ENCODE measurements at places on chromosomes 1 and 21.
A peak's percentile ranks its signal among the peaks of the same experiment; 100 is the strongest.

- DNase-seq, result no peak
Observed at GRCh38 chr1:197062692-197063091, 4.4 kb downstream of the F13B start.

GRCh38 chr1:209493559-209493958, 90.0 kb upstream of the CAMK1G start:
- no peak for DNase-seq

- no peak for DNase-seq
Observed at GRCh38 chr1:159970932-159971342, 16.9 kb upstream of the SLAMF9 start.

DNA sequence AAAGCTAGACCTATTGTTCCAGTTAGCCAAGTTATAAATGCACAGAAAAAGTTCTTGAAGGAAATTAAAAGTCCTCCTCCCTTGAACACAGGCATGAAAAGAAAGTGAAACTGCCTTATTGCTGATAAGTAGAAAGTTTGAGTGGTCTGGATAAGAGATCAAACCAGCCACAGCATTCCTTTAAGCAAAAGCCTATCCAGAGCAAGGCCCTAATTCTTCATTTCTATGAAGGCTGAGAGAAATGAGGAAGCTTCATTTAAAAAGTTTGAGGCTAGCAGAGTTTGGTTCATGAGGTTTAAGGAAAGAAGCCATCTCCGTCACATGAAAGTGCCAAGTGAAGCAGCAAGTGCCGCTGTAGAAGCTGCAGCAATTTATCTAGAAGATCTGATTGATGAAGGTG, 2.7 kb upstream of the SSX2IP start:
- DNase-seq, result no peak

GRCh38 chr1:195872376-195872775, 735.9 kb downstream of the KCNT2 start:
- no peak for DNase-seq

- DNase-seq, result no peak
Observed at GRCh38 chr1:193553564-193553963, 367.2 kb upstream of the B3GALT2 start.

DNA sequence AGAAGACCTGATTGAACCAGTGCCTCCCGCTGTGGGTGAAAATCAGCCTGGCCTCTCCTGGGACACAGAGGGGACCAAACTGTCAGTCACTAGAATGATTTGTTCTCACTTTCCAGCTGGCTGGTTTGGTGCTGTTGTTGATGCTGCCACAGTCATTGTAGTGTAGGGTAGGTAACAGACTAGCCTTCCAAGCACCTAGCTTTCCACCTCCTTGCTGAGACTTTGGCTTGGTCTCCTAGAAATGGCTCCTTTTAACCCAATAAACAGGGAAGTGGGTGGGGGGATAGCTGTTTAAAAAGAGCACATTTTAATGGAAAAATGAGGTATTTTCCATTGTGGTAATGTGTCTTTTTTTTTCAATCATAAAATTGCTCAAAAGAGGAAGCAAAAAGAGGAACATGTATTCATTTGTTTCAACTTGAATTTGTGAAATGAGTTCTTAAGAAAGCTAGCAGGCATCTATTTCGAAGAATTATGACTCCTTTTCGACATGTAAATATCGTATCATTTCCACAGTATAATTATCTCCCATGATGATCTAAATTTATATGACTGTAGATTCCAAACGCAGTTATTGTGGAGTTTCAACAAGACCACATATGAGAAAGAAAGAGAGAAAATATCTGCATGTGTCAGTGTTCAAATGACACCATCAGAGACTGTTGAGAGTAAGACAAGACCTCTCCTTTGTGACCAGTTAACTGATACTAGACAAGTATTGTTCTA, 190.1 kb downstream of the HLX start:
- DNase-seq, result no peak

GRCh38 chr1:154975409-154976059, 1.1 kb downstream of the CKS1B start:
- DNase-seq, result peak; percentile 34

DNA sequence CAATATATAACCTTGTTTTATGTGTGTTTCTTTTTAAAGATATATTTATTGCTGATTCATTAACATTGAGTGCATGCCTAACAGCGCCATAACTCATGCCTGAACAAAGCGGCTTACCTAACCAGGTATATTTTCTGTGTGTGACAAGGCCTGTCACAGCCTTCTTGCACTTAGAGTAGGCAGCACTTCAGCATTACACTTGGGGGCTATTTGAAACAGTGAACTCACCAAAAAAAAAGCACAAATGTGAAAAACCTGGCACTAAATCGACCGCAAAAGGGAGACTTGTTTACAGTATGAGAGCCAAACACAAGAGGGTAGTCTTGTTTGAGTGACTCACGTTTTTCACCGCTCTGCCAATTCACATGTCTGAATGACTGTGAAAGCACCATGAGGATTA, 111.7 kb downstream of the DISP1 start:
- DNase-seq, result peak; percentile 44

DNA sequence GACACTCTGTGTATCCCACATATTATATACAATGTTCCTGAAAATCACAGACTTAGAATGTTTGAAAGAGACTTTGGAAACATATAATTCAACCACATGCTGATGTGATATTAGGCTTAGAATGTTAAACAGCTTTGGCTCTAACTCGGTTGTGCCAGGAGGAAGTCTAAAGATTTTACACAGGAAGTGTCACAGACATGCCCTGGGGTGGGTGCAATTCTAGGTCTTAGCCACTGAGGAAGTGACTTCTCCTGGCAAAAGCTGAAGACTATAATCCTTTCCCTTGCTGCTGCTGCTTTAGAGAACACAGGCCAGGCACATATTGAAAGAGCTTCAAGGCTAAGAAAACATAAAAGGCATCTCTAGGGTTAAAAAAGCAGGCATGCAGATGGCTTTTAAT, 51.0 kb downstream of the RPL5 start:
- DNase-seq, result no peak

GRCh38 chr1:2962946-2963345, 58.3 kb upstream of the ACTRT2 start:
- DNase-seq, result no peak

- no peak for DNase-seq
Observed at GRCh38 chr1:231037585-231038517, 2.2 kb downstream of the FAM89A start.

- no peak for DNase-seq
Observed at GRCh38 chr1:27634985-27635367, at the start of gene FGR. Gene FGR (minus strand): TSS chr1:27635185. CDS start chr1:27623916, 11,269 bp downstream.

DNA sequence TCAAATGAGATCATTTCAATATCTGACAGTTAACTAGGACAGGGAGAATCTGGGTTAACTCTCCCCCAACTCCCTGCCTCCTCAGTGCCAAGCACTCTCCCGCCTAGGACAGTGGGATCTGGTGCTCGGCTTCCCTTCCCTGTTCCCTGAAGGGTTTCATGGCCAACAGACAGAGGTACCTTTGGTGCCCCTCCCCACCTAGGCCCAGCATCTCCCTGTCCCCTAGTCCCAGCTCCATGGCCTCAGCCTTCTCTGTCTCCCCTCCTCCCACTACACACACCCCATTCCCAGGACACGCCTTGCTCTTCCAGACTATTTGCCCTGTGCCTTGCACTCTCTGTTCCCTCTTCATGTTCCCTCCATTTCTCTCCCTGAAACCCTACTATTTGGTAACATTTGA, 77.1 kb downstream of the CD247 start:
- no peak for DNase-seq

DNA sequence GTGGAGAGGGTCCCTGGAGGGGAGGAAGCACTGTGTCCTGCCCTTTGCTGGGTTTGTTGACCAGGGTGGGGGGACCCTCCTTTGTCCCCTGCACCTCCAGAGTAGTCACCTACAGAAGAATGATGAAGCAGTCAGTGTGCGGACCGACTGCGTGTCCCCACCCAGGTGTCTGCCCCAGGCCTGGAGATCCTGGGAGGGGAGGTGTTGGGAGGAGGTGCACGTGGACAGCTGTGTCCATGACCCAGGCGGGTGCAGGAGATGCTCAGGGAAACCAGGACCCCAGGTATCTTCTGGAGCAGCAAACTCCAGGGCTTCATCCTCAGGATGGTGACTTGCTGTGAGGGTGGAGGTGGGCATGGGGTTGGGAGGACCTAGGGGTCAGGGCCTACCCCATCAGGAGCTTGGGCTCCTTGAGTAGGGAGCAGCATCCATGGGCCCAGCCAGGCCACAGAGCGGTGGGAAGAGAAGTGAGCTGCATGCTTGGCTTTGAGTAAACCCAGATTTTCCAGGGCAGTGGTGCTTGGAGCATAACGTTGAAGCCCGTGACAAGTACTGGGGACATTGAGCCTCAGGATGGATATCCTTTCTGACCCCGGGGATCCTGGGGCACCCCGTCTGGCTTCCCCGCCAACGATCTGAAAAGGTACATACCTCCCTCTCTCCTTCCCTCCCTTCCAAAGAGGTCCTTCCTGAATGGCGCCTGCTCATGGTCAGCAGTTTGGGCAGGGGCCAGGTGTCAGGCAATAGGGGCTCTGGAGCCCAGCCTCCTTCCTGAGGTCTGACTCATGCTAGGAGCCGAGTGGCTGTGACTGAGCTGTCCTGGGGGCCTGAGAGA, 13.7 kb downstream of the ACTRT2 start:
- DNase-seq, result no peak

DNA sequence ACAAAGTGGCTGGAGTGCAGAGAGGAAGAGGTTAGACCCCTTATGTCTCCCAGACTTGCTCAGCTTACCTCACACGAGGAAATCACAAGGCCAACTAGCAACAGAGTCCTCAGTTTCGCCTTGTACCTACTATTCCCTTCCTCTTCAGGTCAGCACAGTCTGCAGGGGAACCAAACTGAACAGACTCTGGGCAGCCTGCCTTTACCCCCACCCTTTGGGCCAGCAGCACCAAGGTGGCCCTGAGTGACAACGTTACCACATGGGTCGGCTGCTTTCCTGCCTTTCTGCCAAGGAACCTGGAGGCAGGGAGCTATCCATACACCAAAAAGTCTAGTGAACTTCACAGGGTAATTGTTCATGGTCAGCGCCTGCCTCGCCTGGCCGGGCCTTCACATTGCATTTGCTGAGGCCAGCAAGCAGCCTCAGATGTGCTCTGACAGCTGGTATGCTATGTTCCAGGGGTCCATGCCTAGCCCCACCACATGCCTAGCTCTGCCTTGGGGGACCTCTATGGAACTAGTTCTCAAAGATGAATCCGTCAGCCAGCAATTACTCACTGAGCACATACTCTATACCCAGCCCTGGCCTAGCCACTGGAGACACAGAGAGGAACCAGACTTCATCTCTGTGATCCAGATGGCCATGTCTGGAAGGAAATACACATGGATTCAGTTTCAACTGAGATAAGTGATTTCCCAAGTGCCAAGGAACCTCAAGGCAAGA, 69.6 kb downstream of the DMAP1 start:
- no peak for DNase-seq

DNA sequence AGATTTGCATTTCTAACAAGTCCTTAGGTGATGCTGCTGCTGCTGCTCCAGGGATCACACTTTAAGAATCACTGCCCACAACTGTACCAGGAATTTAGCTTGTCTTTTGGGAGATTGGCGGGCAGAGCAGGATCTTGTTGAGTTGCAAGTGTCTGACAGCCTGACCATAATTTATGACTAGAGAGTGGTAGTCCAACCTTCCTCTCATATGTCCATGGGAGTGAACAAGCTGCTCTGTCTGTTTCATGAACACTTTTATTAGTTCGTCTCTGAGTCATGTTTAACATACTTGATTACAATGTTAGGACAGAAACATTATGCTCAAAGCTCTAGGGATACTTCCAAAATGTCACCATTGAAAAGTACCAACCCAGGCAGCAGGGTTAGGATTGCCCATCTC, 169.6 kb downstream of the TGFB2 start:
- DNase-seq, result no peak

GRCh38 chr1:226100436-226101391, 38.2 kb downstream of the H3-3A start:
- no peak for DNase-seq

DNA sequence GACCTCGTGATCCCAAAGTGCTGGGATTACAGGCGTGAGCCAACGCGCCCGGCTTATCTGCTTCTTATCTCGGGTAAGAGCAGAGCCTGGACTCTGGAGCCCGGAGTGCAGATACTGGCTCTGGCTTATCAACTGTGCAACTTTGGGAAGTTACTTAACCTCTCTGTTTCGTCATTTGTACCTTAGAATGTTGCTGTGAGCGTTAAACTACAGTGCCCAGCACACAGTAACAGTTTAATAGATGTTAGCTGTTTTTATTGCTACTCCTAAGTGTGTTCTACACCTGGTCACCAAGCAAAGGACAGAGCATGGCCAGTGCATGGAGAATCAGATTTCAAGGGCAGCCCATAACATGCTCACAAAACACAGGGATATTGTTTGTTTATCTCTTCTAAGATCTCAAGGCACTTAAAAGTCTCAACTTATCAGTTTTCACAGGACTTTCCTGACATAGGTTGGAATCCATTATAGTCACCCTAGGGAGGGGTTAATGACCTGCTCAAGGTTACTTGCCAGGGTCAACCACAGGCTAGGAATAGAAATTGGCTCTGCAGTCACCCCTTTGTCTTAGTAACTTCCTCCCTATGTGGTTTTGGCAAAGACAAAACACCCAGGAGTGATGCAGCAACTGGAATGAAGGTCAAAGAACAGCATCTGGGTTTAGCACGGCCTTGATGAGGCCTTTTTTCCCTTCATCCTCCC, 22.5 kb upstream of the SRP9 start:
- peak; percentile 80 for DNase-seq

GRCh38 chr21:40051801-40052200, 184.6 kb downstream of the PCP4 start:
- no peak for DNase-seq

DNA sequence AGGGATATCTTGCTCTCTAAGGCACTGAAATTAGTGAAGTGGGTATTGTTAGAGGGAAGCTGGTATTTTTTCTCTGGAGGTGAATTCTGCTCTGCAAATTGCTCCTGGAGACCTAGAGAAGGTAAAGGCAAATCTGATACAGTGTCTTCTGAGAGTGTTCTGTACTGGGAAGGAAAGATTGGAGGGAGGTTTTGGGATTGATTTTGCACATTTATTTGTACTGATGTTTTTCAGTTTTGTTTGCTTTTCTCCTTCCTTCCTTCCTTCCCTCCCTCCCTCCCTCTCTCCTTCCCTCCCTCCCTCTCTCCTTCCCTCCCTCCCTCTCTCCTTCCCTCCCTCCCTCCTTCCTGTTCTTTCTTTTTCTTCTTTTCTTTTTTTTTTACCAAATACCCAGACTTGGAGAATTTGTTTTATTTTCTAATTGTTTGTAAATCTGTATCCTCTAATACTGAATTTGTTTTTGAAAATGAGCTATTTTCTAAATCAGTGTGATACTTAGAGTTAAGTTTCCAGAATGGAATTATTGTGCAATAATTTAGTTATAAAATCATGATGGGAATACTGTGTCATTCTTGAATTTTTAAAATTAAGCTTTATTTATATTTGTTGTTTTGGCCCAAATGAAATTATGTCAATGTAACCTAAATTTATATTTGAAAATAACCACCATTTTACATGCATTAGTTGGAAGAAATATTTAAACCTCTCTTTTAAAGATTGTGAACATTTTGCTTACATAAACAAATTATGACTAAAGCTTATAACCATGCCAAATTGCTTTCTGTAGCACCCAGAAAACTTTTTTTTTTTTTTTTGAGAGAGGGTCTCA, 4.9 kb downstream of the CMPK1 start:
- no peak for DNase-seq

GRCh38 chr1:218633238-218633988, 288.3 kb downstream of the TGFB2 start:
- no peak for DNase-seq
